NCI-H1105 (cell line): ENCODE measurements at places on chromosomes 12 and 14.

- no peak for DNase-seq
These were observed 5.4 kb downstream of the BMP4 start for GRCh38 chr14:53951243-53951626.

- no peak for DNase-seq
These were observed 32.3 kb upstream of the DEGS2 start for GRCh38 chr14:100191584-100192249.

DNA sequence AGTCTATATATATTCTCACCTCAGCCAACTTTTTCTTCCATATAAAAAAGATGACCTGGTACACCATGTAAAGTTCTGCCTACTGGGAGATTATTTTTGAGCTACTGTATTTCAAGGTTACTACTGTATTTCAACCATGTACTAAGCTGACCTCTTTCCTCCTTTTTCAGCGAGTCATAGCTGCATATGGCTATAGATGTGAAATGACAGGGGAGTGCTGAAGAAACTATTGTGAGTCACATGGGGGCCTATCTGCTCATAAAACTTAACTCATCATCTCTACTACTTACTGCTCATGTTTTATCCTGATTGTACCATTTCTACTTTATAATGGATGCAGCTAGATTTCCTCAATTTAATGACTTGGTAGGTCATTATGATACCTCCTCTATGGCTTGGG, 571.4 kb upstream of the ATP2B1 start:
- DNase-seq: no peak

- no peak for DNase-seq
These were observed 227.1 kb downstream of the MSRB3 start for GRCh38 chr12:65505386-65506121.

- no peak for DNase-seq
These were observed 35.1 kb downstream of the WASHC3 start for GRCh38 chr12:102026728-102027127.

- DNase-seq: no peak
These were observed 107.6 kb downstream of the APAF1 start for GRCh38 chr12:98752726-98753125.
